ENCODE measurements at places on chromosomes 7 and 10.

- no peak for DNase-seq
Measured at GRCh38 chr7:12360948-12361347, 42.7 kb downstream of the VWDE start.

DNA sequence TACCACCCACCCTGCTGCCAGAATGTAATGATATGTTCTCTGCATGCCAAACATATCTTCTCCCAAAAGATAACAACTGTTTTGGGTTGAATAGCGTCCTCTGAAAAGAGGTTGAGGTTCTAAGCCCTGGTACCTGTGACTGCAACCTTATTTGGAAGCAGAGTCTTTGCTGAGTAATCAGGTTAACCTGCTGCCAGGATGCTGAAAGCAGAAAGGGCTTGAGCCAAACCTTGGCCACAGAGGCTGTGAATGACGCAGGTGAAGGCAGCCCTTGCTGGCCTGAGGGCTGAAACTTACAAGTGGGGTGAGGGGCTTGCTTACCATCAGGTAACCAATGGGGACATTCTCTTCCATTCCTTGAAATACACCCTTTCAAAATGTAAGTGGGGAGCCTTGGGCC is 151.8 kb upstream of the RHEB start:
- no peak for DNase-seq

GRCh38 chr10:85008488-85009184 is 680.2 kb downstream of the CCSER2 start:
- DNase-seq = no peak

- no peak for DNase-seq
Measured at GRCh38 chr7:144723301-144723700, 112.6 kb downstream of the TPK1 start.

DNA sequence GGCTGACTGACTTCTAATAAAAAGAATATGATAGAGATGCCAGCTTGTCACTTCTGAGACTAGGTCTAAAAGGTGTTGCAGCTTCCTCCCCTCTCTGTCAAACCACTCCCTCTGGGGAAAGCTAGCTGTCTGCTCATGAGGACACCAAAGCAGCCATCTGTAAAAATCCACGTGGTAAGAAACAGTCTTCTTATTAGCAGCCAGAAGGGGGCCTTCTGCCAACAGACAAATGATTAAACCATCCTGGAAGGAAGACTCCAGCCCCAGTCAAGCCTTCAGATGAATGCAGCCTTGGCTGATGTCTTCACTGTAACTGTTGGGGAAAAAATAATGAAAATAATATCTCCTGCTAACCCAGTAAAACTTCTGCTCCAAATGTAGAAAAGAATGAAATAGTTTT is 41.9 kb upstream of the DAGLB start:
- DNase-seq = no peak

- no peak for DNase-seq
Measured at GRCh38 chr7:23260371-23260770, 13.8 kb downstream of the GPNMB start.

DNA sequence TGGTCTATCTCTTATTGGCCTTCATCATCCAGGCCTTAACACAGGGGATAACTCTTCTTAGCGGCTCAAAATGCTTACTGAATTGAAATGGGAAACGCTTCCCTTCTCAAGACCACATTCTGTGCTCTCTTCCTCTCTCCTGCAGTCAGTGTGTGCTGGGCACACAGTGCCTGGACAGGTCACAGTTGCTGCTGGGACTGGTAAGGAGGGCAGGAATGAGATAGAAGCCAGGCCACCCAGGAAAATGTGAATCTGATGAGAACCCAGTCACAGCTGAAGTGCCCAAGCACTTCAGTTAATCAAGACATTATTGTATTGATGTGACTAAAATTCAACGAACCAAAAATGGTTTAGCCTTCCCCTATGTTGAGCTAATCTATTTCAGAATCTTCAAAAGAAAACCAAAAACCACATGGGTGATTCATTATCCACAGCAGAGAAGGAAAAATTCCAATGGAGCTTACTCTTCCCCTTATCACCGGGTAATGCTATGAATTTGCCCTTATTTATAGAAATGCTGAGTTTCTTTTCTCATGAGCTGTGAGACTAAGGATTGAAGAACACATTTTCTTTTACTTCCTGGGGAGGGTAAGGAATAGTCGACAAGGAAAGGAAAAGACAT is 41.2 kb upstream of the PLPP4 start:
- no peak for DNase-seq

- DNase-seq = no peak
Measured at GRCh38 chr7:116356979-116357378, 142.6 kb upstream of the CAV2 start.

DNA sequence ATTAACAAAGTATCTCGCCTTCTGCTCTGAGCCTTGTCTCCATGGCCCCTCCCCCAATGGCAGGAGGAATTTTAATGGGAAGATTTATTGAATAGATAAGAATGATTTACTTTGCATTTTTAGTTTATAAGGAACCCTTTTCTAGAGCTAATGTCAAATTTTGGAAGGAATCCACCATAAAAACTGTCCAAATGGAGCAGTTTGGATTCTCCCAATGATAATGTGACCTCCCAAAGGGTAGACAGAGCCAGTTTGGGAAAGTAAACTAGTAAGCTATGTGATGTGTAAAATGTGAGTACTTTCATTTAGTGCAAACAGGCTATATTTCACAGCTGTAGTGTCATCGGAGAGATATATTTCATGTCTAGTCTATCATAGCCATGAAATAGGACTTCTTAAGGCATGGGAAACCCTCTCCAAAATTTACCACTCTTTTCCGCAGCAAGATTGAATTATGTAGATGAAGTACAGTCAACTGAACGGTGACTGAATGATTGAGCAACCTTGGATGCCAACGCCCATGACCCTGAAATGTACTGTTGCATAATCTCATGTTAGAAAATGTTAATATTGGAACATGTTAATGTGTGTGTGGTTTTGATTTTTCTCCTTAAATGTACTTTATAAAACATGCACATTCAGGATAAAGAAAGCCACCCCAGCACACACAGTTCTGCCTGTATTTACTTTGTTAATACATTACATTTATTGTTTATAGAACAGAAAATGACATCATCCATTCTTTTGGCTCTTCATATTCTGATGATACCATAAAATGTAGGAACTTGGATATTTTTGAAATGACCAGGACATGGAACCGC is 140.6 kb downstream of the NRP1 start:
- DNase-seq = no peak

DNA sequence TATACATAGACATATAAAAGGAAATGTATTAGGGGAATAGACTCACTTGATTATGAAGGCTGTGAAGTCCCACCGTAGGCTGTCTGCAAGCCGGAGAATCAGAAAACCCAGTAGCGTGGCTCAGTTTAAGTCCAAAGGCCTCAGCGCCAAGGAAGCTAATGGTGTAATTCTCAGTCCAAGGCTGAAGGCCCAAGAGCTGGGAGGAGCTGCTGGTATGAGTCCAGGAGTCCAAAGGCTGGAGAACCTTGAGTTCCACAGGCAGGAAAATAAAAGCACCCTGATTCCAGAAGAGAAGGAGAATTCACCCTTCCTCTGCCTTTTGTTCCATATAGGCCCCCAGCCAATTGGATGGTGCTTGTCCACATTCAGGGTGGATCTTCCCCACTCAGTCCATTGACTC is 166.2 kb upstream of the TAC1 start:
- no peak for DNase-seq

- DNase-seq = no peak
Measured at GRCh38 chr7:132596588-132596987, 20.3 kb upstream of the PLXNA4 start.

- DNase-seq = no peak
Measured at GRCh38 chr10:120993089-120993488, 141.9 kb downstream of the WDR11 start.

- DNase-seq = no peak
Measured at GRCh38 chr7:36455646-36456045, 66.0 kb downstream of the ANLN start.

DNA sequence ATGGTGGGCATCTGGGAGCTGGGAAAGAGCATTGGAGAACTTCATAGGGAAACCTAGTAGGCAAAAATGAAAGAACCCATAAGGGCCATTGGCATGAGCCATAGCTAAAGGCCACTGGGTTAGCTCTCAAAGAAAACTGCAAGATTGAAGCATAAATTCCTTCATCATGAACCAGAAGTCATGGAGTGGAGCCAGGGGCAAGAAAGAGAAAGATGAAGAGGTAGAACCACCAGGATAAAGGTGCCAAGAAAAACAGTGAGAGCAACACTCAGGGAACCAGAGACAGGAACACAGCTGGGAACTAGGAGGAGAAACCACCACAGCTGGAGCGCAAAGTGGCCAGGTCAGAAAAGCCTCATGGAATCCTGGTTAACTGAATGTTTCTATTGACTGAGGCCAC is 11.5 kb upstream of the SGMS1 start:
- DNase-seq = no peak

- DNase-seq = no peak
Measured at GRCh38 chr7:146862415-146862814, 745.8 kb downstream of the CNTNAP2 start.

GRCh38 chr7:28919510-28919909 is 38.6 kb downstream of the TRIL start:
- DNase-seq = no peak

GRCh38 chr10:110880012-110880411 is 8.3 kb downstream of the PDCD4 start:
- no peak for DNase-seq

- no peak for DNase-seq
Measured at GRCh38 chr7:151137076-151137675, 30.3 kb downstream of the GBX1 start.

- no peak for DNase-seq
Measured at GRCh38 chr7:38306171-38306570, 32.7 kb upstream of the TARP start.

DNA sequence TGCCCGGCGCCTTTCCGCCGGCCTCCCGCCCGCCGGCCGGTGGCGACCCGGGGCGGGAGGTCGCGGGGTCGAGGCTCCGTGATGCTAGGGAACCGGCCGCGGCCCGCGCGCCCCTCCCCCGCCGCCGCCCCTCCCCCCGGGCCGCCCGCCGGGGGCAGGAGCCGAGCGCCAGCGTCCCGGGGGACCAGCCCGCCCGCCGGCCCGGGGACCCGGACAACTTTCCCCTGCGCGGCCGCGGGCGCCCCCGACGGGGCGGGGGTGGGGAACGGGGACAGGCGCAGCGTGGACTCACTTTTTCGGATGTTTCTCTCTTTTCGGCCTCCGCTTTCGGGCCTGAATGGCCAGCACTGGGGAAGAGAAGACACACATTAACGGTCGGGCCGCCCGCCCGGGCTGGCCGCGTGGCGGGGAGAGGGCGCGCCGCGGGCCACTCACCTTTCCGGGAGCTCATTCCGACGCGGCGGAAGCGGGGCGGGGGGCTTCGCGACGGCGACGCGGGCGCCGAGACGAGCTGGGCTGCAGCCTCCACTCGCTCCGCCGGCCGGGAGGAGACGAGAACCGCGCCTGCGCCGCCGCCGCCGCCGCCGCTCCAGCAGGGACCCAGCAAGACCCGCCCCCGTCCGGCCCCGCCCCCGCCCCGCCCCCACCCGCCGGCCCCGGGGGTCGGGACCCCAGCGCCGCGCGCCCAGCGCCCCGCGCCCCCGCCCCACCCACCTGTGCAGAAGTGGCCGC is at the start of gene SRPK2:
TSS of gene SRPK2 (minus strand) at position 566 of the 732 bp plus-strand sequence.
- peak; percentile 82 for DNase-seq

- DNase-seq = peak; percentile 65
Measured at GRCh38 chr10:86688398-86688921, 20.1 kb downstream of the LDB3 start.

GRCh38 chr10:60711496-60711895 is 66.8 kb upstream of the CDK1 start:
- DNase-seq = no peak

- no peak for DNase-seq
Measured at GRCh38 chr10:62451611-62451975, 77.4 kb downstream of the ZNF365 start.

DNA sequence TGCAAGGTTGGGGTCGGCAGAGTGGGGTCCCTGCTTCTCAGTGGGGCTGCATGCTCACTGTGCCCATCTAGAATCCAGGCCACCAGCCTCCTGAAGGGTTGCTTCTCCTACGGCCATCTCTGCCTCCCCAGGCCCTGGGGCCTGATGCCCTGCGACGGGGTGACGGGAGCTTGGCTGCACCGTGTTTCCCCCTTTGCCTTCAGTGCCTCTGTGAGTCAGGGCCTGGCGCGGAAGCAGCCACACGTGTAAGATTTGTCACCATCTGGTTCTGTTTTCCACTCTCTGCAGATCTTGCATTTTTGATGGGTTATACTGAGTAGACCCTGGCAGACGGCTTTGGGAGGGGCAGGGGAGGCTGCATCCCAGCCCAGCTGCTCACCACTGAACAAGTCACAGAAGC is 7.2 kb downstream of the ADAMTS14 start:
- no peak for DNase-seq

GRCh38 chr7:156073366-156074052 is 261.2 kb upstream of the SHH start:
- DNase-seq = no peak

DNA sequence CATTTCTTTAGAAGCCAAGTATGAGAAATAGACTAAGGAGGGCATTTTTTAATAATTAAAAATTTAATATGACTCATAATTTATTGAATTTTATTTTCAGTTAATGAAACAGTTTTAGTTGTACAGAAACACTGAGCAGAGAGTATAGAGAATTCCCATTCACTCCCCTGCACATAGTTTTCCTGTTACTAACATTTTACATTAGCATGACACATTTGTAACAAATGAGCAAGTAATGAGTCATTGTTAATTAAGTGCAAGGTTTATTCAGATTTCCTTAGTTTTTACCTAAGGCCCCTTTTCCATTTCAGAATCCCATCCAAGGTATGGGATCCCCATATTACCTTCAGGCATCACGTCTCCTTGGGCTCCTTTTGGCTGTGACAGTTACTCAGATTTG is 271.5 kb upstream of the FZD8 start:
- DNase-seq = no peak

DNA sequence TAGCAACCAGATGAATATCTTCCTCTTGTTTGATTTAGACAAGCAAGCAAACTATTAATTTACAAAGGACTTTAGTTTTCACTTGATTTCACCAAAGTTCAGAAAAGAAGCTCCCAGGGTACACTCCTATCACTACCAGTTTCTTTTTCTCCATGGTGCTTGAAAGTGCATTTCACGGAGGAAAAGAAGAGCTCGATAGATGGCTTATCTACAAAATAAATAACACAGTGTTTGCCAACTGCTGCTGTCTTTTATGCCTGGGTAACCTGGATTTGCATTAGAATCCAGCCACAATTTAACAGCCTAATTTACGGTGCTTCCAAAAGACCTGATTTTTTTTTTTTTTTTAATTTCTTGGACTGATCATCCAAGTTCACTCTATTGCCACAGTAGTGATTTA is 275.7 kb downstream of the GPR37 start:
- no peak for DNase-seq

- DNase-seq = peak; percentile 90
Measured at GRCh38 chr7:1065585-1066241, 21.4 kb downstream of the GPR146 start.

Measured in stimulated activated CD8-positive, alpha-beta memory T cell treated with anti-CD3 and anti-CD28 coated beads, Interleukin-4, amount 100 ng/mL, for 48 hours (primary cell).